ENCODE measurements at places on chromosomes 3 and 15.

DNA sequence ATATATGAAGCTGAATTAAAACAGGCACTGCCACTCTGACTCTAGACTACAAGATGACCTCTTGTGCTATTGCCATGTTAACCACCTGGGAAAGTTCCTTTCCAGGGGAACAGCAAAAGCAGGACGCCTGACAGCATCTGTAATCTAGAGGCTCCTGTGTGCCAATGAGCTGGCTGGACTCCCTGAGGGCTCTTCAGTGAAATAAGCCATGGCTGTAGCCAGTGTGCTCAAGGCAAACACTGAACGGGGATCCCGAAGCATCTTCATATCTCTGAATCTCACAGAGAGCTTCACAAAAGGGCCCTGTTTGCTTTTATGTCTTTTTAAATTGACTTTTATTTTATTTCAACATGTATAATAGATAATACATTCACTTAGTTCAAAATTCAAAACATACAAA is 57.2 kb downstream of the BFSP2 start:
- DNase-seq = no peak

GRCh38 chr3:182636646-182637045 is 156.7 kb upstream of the ATP11B start:
- DNase-seq = no peak

- DNase-seq = no peak
Observed at GRCh38 chr15:62053439-62054085, 6.7 kb downstream of the VPS13C start.

GRCh38 chr3:49265661-49266386 is 11.2 kb downstream of the C3orf62 start:
- no peak for DNase-seq

GRCh38 chr3:122642935-122643334 is 37.7 kb upstream of the PARP14 start:
- DNase-seq = no peak

DNA sequence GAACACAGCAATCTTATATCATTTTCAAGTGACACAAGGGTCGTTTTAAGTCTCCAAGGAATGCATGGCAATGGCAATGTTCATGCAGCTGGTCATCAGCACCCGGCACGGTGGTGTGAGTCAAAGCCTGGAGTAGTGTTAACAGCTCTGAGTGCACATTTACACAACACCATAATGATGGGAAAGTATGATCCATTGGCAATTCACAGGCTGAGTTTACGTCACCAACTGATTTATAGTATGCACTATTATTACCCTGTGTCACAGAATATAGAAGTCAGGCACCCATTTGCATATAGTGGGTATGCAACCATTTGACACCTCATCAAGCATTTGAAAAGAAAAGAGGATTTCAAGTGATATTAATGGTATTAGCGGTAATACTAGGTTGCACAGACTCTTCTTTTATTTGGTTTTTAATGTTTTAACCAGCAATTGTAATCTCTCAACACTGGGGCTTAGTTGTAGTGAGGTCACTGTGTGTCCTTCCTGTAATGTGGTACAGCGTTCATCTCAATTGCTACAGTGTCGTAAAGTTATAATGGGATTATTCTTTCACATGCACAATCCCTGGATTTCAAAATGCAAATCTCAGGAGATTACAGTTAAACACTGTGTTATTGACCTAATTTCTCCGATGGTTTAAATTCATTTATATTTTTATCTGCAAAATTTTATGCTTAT is 113.8 kb downstream of the C3orf38 start:
- no peak for DNase-seq

GRCh38 chr15:83379579-83379959 is 67.6 kb upstream of the SH3GL3 start:
- DNase-seq = no peak

GRCh38 chr3:123457841-123458240 is 9.0 kb upstream of the ADCY5 start:
- no peak for DNase-seq

DNA sequence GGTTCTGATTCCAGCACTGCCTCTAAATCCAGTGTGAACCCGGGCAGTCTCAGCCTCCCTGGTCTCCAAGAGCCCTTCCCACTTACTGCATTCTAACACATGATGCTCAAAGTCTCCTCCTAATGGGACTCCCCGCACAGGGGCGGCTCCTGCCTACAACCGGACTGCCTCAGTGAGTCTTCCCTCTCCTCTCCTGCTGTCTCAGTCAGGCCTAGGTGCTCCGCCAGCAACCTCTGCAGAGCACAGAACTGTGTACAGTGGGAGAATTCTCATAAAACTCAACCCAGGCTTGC is 28.9 kb downstream of the TBC1D2B start:
- no peak for DNase-seq

DNA sequence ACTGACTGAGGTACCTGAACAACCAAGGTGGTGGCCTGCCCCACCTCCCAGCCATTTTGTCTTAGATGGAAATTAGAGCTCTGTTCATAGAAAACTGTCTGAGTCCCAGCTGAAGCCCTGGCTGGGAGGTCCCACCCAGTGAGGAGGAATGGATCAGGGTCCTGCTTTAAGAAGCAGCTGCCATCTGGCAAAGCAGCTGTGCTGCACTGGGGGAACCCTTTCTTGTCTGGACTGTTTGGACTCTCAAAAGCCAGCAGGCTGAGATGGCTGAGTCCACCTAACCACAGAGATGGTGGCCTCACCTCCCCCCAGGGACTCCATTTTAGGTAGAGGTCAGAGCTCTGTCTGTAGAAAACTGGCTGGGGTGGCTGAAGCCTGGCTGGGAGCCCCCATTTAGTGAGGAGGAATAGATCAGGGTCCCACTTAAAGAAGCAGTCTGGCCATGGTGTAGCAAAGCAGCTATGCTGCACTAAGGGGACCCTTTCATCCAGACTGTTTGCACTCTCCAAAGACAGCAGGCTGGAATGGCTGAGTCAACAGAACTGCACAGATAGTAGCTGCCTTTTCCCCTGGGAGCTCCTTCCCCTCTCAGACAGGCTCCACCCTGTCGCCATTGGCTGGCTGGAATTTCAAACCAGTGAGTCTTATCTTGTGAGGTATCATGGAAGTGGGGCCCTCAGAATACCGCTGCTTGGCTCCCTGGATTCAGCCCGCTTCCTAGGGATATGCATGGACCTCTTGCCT is 116.9 kb downstream of the EPHA6 start:
- DNase-seq = no peak

GRCh38 chr15:101169495-101170071 is 82.3 kb downstream of the CHSY1 start:
- DNase-seq = no peak

DNA sequence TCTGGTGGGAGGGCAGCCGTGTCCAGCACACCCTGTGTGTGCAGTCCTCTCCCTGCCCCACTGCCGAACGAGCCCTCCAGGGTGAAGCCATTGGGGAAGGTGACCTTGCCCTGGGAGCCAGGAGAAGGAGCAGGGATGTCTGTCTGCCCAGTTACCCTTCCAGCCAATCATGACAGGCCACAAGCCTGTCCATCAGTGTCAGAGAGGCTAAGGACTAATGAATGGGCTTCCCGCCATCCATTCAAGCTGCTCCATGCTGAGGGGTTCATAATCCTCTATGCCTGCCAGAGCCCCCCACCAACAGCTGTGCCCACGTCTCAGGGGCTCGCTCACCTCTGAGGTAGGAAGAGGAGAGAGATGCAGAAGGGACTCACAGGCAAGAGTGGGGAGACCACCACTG is 15.2 kb downstream of the ALS2CL start:
- DNase-seq = no peak

Data from midbrain (tissue), 1 donor.